ENCODE measurements at places on chromosomes 12 and 14.
A peak's percentile ranks its signal among the peaks of the same experiment; 100 is the strongest.

DNA sequence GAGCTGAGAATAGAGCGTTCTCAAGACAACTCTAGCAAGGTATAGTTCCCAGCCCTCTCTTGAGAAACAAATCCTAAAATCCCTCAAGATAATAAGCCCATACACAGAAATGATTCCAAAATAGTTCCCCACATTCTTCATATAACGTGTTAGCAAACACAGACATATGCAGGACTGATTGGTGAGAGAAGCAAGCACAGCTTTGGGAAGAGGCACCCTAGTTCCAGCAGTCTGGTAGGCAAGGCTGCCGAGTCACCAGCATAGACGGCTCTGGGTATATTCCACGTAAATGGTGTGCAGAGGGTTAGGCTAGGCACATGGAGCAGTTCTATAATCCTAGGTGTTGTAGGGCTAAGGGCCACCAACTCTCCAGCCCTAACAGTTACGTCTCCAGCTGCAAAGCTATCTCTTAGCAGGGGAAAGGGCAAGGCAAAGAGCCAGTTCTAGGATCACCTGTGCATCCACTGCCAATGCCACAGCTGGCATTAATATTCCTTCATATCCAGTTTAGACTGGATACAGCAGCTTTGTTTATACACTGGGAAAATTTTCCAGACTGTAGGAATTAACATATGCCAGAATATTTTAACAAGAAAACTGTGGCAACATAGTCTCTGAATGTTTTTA is 52.9 kb downstream of the SH2B3 start:
- no peak for DNase-seq

- no peak for DNase-seq
Measured at GRCh38 chr12:71727958-71728357, 26.7 kb upstream of the RAB21 start.

GRCh38 chr12:55063291-55063690 is 43.5 kb downstream of the NEUROD4 start:
- DNase-seq, result no peak

DNA sequence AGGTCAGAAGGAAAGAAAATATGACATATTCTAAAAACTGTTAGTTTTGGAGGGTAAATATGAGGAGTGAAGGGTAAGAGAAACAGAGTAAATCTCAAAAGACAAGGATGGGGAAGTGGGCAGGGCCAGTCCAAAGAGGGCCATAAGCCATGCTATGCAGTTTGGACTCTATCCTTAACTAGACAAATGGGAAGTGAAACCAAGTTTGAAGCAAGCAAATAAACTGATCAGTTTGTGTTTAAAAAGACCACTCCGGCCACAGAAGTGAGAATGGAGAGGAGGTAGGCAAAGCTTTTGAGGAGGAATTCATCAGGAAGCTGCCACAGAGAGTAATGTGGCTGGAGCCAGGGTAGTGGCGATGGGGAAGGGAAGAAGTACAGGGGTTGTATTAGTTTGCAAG is 37.5 kb upstream of the DAAM1 start:
- DNase-seq, result peak; percentile 45

- no peak for DNase-seq
Measured at GRCh38 chr12:75891072-75891471, 140.5 kb downstream of the PHLDA1 start.

DNA sequence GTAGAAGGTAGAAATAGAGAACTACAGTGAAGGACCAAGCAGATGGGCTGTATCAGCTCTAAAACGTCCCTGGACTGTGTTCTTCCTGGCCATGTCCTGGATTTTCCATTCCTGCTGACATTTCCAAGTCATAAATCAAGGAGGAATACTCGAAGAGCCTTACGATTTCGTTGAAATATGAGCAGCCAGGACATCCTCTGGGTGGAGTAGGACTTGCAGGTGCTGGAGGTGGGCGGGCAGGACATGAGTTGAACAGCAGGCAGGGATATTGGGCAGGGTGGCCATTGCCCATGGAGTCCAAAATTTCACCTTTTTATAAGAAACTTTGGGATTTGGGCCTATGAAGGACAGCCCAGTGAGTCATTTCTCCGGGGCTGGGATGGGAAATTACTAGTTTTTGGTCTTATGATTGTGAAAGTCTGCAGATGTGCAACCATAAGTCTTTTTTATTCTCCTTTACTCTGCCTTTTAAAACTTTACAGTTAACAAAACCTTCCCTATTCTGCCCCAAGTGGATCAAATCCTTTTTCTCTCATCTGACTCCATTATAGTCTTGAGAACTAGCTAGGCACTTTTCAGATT is 88.8 kb downstream of the TMX1 start:
- no peak for DNase-seq

- no peak for DNase-seq
Measured at GRCh38 chr14:102827716-102828115, 50.5 kb downstream of the TRAF3 start.

GRCh38 chr12:77947746-77948145 is 117.1 kb downstream of the NAV3 start:
- DNase-seq, result no peak

DNA sequence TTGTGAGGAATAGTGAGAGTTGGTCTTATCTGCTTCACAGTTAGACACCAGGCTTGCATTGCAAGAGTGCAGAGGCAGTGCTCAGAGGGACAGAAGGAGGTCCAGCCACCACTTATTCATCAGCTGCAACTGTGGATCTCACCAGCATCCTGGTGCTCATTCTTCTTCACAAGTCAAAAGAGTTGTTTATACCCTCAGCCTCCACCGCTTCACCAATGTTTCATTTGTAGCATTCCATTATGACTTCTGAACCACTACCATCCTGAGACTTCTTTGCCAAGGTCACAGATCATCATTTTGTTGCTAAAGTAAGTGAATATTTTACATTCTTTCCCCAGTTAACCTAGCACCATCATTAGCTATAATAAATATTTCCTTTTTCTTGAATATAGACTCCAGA is 230.5 kb upstream of the KITLG start:
- no peak for DNase-seq

- DNase-seq, result peak; percentile 46
Measured at GRCh38 chr14:95353664-95354063, 34.0 kb upstream of the CLMN start.

DNA sequence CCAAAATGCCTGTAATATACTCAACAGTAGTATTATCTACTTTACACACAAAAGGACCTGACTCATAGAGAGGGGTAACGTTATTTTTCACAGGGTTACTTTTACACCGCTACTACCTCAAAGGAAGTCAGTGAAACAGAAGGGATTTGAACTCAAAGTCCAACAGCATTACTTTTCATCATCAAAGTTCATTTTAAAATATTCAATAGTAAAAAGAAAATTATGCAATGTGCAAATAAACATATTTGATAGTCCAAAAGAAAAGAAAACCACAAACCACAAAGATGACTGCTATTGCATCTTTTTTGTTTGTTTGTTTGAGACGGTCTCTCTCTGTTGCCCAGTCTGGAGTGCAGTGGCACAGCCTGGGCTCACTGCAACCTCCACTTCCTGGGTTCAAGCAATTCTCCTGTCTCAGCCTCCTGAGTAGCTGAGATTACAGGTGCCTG is 15.5 kb downstream of the KIF21A start:
- no peak for DNase-seq

DNA sequence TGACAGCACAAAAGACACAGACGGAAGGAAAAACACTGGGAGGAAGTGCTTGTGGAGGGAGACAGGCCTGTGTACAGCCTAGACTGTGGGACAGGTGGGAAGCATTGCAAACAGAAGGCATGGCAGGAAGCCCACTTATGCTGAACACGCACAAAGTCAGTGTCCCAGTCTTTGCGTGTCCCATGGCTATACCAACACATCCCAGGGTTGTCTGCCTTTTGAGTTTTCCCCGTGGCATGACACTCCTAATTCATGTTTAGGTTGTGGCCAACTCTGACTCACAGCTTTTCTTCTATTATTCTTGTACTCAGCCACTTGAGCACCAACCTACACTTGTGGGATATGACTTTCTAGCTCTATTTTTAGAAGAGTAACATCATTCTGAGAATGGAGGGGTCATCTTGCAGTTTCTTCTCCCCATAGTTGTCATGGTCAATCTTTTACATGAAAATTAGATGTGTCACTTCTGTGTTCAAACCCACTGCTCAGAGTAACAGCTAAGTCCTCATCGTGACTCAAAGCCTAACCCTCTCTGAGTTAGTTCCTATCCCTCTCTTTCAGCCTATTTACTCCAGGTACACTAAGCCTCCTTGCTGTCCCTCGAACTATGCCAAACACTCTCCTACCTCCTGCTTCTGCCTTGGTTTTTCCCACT is 27.5 kb upstream of the JPH4 start:
- no peak for DNase-seq

DNA sequence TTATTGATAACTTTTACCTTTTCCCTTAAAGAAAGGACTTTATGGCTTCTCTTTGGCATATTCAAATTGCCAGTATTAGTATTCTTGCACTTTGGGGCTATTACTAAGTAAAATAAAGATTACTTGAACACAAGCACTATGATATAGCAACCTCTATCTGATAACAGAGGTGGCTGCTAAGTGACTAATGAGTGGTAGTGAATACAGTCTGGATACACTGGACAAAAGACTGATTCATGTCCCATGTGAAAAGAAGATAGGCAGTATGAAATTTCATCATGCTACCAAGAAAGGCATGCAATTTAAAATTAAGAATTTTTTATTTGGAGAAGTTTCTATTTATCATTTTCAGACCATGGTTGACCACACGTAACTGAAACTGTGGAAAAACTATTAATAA is 399.9 kb downstream of the FSCB start:
- no peak for DNase-seq

- DNase-seq, result no peak
Measured at GRCh38 chr14:51240804-51241380, 845 bp downstream of the TMX1 start.

- no peak for DNase-seq
Measured at GRCh38 chr14:51455041-51455835, 196.5 kb upstream of the FRMD6 start.

DNA sequence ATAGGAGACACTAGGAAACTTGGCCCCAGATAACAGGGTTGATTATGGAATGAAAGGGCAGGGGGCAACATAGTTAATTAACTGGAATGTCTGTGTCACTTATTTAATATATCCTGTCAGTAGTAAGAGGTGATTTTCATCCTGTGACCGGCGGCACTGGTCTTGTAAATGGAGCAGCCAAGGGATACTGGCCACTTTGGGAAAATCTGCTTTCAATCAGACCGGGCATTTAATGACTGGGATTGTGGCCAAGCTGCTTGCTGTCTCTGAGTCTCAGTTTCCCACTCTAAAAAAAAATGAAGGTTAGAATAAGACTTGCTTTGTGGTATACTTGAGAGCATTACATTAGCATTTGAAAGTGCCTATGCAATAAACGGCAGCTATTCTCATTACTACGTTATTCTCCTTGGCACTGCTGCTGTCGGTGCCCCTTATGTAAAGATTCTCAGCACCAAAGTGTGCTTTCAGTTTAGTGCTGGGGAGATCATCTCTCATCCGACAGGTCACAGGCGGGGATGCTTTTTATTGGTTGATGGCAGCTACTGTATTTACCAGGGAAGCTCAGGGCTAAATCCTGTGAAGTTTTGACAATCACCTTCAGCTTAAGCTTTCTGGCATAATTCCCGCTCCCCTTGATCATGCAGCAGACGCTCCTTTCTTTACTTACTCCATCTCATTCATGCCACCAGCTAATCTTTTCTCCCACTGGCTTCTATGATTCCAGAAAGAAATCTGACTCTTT is 162.1 kb downstream of the ESRRB start:
- DNase-seq, result no peak

DNA sequence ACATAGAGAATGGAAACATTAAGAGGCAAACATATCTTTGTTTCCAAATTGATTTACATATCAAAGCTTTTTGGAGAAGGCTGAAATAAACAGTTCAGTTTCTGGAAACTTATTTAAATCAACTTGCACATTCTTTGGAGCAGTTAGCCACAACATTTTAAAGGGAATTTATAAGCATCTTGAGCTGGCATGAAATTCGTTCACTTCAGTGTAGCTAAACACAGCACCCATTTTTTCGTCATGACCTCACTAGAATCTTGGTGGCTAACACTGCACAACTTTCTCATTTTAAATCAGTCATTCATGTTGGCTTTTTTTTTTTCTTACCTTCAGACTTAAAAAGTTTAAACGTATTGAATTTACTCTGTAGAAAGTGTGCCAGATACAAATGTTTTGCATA is 1139.9 kb upstream of the FLRT2 start:
- DNase-seq, result no peak

DNA sequence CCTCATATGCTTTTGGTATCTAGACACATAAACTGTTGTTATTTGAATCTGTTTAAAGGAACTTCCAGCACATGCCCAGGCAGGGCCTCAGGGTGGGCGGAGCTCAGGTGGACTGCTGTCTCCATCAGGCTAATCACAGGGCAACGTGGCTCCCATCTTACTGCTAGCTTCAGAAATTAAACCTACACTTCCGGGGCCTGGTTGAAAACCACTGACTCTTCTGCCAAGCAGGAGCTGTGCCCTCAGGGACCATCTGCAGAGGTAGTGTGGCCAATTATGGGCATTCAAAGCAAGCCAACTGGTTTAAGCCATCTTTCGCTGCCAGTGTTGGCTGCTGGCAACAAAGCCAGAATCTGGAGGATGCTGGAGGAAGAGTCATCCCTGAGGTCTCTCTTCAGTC is 97.5 kb downstream of the TMX1 start:
- no peak for DNase-seq

- no peak for DNase-seq
Measured at GRCh38 chr14:104267895-104268294, 129.5 kb downstream of the KIF26A start.

DNA sequence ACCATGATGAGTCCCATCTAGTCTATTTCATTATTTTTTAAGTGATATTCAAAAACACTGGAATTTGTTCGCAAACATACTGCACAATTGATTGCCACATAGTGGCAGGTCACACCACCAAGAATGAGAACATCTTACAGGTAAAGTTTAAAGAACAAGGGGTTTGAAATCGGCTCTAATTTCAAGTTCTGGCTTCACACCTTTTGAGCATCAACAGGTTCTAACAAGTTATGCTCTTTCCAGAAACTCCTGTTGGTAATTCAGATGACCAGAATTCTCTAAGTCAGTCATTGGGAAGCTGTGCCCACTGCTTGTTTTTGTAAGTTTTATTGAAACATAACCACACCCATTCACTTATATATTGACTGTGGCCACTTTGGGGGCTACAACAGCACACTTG is 336.3 kb downstream of the FUT8 start:
- DNase-seq, result no peak

- no peak for DNase-seq
Measured at GRCh38 chr12:71503579-71504391, 64.2 kb downstream of the LGR5 start.

DNA sequence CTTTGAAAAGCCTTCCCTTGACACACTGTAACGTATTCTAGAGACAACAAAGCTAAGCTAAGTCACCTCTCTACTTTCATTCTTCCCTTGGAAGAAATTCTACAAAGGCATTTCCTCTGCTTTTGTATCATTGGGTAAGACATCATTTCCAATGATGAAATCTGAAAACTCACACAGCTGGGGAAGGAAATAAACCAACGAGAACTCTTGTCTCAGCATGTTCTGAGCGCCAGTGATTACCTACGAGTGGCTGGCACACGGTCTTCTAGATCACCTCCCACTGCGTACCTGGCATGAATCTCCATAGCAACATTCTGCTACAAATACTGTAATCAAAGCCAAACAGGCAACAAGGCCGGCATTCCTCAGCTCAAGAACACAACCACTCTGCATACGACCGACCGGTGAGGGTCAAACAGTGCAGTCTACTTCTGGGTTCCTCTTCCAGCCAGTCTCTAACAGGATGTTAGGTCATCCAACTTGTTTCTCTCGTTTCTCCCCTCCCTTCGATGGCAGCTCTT is 7.6 kb downstream of the VPS37B start:
- peak; percentile 82 for DNase-seq

- no peak for DNase-seq
Measured at GRCh38 chr14:81329640-81330381, 70.3 kb downstream of the STON2 start.

GRCh38 chr14:69323266-69323998 is 63.5 kb downstream of the GALNT16 start:
- no peak for DNase-seq
